Thyroid gland (tissue), 4 donors: ENCODE measurements at places on chromosomes 3 and 15.

DNA sequence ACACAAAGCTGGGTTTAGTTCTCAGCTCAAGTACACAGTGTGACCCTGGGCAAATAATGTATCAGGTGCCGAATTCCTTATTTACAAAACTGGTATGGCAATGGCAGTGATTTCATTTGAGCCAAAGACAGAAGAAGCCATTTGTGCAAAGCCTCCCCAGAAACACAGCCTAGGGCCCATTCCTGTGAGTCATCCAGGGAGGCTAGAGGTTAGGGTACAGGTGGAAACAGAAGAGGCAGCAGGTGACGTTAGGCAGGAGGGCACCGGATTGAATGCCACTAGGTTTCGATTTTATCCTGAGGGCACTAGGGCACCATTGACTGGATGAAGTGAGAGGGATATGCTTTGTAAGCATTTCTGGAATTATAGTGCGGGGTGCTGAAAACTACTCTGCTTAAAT, 766.9 kb upstream of the NR2F2 start:
- no peak overlapping the region for H3K4me3 ChIP-seq
- no peak overlapping the region for H3K27ac ChIP-seq
- no peaks in the 10 kb centered on the region for H3K36me3 ChIP-seq

GRCh38 chr3:88535563-88535962, 385.8 kb downstream of the C3orf38 start:
- DNase-seq, result no peak
- H3K4me3 ChIP-seq, result no peak overlapping the region
- no peaks in the 10 kb centered on the region for H3K36me3 ChIP-seq
- no peak overlapping the region for H3K27ac ChIP-seq

- H3K27me3 ChIP-seq, result no peaks in the 10 kb centered on the region
- H3K4me3 ChIP-seq, result no peak overlapping the region
- no peaks in the 10 kb centered on the region for H3K36me3 ChIP-seq
- DNase-seq, result peak; percentile 44
- peaks cover 7% of the 10 kb centered on the region for H3K4me1 ChIP-seq
Observed at GRCh38 chr15:58460116-58460790, 28.5 kb downstream of the LIPC start.

DNA sequence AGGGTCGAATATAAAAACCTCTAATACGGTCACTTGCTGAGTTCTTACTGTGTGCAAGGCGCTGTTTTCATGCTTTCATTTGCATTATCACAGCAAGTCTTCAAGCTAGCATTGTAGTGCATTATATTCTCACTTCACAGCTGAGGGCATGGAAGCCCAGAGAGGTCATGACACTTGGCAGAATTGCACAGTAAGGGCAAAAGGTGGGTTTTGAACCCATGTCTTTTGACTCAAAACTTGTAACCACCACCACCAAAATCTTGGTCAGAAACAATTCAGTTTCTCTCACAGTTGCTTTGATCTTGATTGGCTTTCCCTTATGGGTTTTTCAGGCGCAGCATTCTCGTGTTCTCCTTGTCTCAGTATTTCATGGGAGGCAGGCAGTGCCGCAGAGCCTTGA, 371.1 kb downstream of the PTPRG start:
- DNase-seq, result no peak
- H3K27ac ChIP-seq, result no peak overlapping the region
- H3K27me3 ChIP-seq, result no peaks in the 10 kb centered on the region
- H3K36me3 ChIP-seq, result no peaks in the 10 kb centered on the region
- H3K4me3 ChIP-seq, result no peak overlapping the region

DNA sequence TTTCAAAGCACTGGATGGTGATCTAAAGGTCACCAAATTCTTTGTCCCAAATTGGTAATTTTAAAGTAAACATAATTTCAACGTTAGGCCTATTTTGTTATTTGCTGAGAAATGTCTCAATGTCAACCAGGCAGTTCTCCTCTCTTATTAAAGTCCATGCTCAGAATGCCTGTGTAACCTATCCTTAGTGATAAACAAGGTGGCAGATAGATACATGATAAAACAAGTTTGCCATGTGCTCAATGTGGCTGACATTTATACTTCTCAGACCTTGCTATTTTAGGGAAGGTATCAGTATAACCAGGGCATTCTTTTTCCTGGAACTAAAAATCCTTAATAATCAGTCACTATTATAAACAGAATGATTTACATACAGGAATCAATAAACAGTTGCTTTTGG, 8.5 kb downstream of the MBNL1 start:
- H3K4me1 ChIP-seq, result peaks cover 23% of the 10 kb centered on the region
- H3K27ac ChIP-seq, result no peak overlapping the region
- H3K36me3 ChIP-seq, result no peaks in the 10 kb centered on the region
- DNase-seq, result no peak

DNA sequence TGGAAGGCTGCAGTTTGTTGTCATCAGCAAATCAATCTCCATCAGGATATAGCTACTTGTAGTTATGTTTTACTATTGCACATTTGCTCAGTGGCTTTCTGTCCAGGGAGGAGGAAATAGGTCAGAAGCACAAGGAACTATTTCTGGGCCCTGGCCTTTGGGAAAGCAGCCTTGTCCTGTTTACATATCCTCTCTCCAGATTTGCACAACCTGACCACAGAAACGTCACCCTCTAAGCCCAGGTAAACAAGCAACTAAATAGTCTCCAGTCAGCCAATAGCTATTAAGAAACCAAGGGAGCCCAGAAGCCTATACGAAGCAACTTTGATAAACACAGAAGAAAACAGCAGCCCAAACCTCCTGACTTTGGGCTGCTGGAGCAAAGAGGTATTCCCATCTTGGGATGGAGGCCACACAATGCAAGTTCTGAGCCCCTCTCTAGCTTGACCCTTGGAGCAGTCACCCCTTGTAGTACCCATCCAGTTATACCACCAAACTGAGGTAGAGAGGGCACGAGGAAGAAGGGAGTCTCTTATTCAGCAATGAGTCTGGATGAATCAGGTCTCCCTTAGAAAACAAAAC, 2.3 kb upstream of the FEM1B start:
- peaks cover 26% of the 10 kb centered on the region for H3K4me1 ChIP-seq
- no peak overlapping the region for H3K27ac ChIP-seq
- no peak for DNase-seq
- no peaks in the 10 kb centered on the region for H3K27me3 ChIP-seq
- H3K4me3 ChIP-seq, result no peak overlapping the region
- H3K36me3 ChIP-seq, result no peaks in the 10 kb centered on the region

- no peak overlapping the region for H3K4me3 ChIP-seq
- DNase-seq, result peak; percentile 3
- no peaks in the 10 kb centered on the region for H3K4me1 ChIP-seq
- no peak overlapping the region for H3K27ac ChIP-seq
- no peaks in the 10 kb centered on the region for H3K36me3 ChIP-seq
Observed at GRCh38 chr3:175941352-175941751, 1082.2 kb downstream of the NAALADL2 start.

GRCh38 chr3:136645915-136646314, 106.3 kb downstream of the STAG1 start:
- no peak overlapping the region for H3K27ac ChIP-seq
- H3K4me3 ChIP-seq, result no peak overlapping the region
- H3K27me3 ChIP-seq, result no peaks in the 10 kb centered on the region
- no peaks in the 10 kb centered on the region for H3K36me3 ChIP-seq

- H3K4me3 ChIP-seq, result no peak overlapping the region
- no peak overlapping the region for H3K27ac ChIP-seq
- no peaks in the 10 kb centered on the region for H3K36me3 ChIP-seq
Observed at GRCh38 chr3:158103081-158103886, 2.9 kb downstream of the SHOX2 start.

- H3K4me3 ChIP-seq, result no peak overlapping the region
- no peaks in the 10 kb centered on the region for H3K4me1 ChIP-seq
- no peak for DNase-seq
- no peak overlapping the region for H3K27ac ChIP-seq
- H3K36me3 ChIP-seq, result no peaks in the 10 kb centered on the region
Observed at GRCh38 chr3:18103591-18103990, 321.5 kb downstream of the SATB1 start.
